ENCODE measurements at places on chromosomes 11 and 22. TPM values are rescaled to one million over a fixed set of nuclear protein-coding genes. Genes with fewer than 3 reads are reported as not detected.

Gene TENM4
- not detected for total RNA-seq

Gene IL18
- total RNA-seq, result 0.17 TPM

Gene MOV10L1
- not detected for total RNA-seq

Gene CRYBA4
- total RNA-seq, result not detected

Gene UBQLN3
- total RNA-seq, result not detected

Gene CBLIF
- total RNA-seq, result not detected
